ENCODE measurements at places on chromosomes 7 and 10.

DNA sequence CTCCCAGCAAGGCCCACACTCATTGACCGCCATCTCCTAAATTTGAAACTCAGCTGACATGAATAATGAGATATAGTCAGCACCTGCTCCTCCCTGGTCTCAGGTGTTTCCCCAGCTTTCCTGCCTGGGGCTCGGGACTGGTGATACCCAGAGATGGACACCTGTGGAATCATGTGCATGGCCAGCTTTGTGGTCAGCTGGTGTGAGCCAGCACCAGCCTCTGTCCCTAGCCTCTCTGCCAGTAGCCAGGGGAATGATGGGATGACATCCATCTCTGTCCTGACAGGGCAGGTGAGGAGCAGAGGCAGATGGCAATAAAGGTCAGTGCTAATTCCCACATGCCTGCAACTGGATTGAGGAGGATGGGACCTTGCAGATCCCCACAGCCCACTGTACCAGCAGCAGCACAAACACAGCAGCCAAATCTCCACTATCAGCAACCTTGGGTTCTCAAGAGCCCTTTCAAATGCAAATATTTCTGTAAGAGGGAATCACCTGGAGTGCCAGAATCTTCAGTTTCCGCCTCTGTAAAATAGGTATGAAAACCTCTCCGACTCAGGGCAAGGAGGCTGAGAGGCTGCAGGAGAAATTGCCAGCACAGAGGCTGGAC, 329.2 kb upstream of the ZMIZ1 start:
- no peak for DNase-seq

DNA sequence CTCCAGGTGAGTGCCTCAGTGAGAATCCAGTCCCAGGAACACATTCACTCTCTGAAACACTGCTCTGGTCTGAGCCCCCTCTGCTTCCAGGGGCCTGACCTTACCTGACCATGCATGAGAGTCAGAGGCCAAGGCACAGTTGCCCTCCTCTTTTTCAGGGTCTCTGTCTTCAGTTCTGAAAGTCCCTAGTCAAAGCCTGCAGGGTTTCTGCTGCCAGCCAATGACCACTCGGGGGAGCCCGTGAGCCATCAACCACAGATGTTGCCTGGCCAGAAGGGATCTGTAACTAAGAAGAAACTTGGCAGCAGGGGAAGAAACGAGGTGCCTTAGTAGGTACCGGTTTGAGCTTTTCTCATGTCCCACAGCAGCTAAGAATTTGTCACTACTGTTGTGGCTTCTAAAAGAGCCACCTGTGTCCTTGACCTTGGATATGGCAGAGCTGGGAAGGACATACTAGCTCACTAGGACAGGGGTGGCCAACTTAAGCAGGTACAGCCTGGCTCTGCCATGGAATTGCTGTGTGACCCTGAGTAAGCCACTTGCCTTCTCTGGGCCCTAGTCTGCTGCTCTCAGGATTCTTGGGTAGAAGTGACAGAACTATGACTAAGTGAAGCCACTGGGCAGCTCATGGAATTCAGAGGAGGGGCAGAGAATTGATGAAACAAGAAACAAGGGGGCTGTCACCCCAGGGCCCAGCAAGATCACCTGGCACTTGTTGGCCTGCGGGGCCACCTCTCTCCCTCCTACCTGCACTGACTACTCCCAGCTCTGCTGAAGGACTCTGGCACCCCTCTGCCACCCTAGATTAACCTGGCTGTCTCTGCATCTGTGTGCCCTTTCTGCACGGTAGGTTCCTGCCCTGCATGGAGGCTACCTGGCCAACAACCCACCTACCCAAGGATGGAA, 83.8 kb upstream of the GPR26 start:
- DNase-seq, result peak; percentile 69

DNA sequence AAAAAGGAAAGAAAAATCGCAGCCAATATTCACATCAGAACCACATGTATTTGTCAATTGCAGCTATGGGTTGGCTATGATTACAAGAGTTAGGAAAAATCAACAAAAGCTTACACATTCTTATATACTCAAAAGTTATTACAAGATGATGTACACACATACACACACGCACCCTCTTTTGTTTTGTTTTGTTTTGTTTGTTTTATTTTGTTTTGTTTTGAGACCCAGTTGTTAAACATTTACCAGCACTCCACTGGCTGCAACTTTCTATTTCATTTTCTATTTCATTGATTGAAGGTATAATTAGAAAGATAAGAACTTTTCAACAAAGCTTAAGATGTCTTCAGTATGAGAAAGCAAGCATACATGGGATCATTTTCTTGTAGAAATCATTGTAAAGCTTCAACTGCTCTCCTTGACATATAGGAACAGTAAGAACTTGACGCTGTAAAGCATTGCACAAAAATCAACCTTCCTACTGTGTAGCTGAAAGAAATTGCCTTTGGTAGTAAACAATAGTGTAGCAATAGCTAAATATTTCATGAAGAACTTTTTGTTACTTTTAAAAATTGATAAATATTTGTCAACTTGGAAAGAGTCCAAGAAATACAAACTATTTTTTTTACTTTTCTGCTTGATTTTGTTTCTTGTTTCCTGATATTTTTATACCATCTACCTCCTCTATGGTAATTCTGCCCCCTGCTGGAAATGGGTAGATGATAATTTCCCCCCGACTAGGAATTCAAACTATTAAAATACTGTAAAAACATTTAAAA, 205.9 kb downstream of the MBL2 start:
- no peak for DNase-seq

DNA sequence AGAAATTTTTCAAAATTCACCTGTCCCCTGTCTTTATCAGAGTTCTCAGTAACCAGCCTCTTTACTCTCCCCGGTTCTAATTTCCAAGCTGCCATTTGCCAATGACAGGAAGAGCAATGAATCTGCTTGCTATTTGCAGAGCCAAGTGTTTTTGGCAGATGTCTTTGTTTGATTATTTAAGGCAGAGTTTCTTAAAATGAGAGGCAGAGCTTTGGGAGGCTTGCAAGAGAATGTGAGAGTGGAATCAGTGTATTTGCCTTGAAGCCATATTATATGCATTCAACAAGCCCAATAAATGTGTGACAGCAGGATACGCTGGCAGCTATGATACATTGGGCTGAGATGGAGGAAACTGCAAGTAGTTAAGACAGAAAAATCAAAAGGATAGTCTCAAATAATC, 196.5 kb downstream of the PHF14 start:
- DNase-seq, result no peak

DNA sequence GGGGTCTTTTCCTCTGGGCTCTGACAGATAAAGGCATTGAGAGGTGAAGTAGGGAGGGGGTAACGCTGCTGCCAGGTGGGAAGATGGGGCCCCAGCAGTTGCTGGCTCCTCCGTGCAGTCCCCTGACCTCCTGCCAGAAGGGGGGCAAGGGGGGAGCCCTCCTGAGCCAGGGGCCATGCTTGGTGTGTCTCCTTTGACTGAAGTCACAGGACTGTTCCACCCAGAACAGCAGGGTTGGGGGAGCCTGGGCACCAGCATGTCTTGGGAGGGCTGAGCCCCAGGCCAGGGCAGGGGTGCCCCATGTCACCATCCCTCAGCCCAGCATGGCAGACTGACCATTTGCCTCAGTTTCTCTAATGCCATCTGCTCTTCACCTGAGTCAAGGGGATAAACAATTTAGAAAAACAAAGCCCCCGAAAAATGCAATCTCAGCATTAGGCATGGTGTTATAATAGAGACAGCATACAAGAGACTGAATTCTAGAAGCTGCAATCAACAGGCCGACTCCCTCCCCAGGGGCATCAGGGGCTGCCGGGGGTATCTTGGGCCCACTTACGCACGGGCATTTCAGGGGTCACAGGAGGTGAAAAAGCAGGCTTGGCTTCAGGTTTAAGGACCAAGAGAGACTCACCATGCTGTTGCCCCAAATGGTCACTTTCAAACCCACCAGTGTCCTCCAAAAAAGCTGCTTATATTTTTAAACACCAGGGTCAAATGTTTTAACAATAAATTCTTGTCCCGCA, 108.6 kb upstream of the GPR26 start:
- DNase-seq, result no peak

DNA sequence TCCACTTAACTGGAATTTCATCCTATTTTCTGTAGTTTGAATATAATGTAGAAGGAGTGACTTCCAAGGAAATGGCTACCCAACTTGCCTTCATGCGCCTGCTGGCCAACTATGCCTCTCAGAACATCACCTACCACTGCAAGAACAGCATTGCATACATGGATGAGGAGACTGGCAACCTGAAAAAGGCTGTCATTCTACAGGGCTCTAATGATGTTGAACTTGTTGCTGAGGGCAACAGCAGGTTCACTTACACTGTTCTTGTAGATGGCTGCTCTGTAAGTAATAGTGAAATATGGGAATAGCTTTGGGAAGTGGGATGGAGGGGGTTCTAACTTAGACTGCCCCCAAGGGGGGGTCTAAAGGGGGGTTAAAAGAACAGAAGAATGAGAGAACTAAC, 34.5 kb downstream of the COL1A2 start:
- no peak for DNase-seq

DNA sequence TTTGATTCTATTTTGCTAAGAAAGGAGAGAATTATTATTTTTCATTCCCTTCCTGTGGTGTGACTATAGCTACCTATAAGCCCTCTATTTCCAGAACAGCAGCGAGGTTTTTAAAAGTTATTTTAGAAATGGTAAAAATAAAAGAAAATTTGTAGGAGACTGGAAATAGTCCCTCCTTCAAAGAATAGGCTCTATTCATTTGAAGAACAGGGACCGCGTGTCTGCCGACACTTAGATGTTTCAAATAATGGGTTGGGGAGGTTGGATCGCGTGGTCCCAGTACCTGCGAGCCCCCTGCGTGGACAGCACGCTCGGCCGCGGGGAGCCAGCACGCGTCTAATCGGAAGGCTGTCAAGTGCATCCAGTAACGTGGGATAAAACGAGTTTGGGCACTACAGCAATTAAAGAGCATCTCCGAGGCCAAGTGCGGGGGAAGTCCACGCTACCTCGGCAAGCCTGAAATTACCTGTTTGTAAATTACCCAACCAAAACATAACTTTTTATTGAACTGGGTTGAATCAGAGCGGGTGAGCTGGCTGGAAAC, 1.0 kb downstream of the CACNA2D1 start:
- DNase-seq, result peak; percentile 32

DNA sequence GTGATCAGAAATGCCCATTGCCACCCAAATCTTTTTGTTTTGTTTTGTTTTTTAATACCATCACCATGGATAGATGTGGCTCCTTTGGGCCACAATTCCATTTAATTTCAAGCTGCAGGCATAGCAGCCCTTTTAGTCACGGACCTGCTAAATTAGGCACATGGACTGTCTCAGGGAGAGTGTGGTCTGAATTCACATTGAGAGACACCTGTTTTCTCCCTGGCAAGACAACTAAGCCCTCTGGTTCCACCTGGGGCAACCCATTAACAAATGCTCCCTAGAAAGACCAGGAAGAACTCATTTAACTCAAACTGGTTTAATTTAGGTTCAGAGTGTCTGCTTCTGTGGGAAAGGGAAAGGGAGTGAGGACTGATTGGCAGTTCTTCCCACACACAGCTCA, 88.2 kb upstream of the ANKRD1 start:
- DNase-seq, result no peak

DNA sequence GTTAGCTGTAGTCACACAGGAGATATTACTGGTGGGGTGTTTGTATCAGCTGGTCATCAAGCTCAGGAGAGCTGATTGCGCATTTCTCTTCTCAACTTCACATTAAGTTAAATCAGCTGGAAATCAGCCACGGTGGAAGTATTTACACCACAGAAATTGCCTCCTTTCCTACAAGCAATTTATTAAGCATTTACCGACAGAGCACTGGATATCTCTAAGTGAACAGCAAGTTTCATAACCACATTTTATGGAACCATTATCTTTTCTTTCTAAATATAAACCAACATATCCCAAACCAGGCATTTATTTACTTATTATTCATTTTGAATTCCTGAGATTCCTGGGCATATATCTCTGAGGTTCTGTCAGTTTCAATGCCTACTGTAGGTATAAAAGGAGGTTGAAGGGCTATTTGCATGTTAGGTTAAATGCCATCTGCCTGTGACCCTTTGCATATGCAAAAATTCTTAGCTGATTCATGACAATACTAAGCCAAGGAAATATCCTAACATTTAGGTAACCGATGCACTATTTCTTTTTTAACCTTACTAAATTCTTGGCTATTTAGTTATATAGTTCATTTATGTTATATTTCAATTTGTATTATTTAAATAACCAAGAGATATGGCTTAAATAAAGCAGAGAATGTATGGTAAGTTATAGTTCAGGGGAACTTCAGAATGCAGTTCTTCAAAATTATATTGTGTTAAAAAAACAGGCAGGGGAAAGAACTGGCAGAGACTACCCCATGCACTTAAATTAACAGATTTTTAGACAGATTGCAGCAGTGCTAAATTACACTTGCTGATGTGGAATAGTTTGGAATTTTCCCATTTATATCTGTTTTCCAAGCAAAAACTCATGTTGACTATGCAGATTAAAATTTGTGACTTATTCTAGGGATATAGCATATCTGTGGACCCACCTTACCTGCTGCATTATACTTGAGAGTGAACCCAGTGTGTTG, 56.8 kb downstream of the DYNC1I1 start:
- DNase-seq, result no peak

- DNase-seq, result no peak
Measured at GRCh38 chr7:3028071-3028757, 15.5 kb downstream of the CARD11 start.

DNA sequence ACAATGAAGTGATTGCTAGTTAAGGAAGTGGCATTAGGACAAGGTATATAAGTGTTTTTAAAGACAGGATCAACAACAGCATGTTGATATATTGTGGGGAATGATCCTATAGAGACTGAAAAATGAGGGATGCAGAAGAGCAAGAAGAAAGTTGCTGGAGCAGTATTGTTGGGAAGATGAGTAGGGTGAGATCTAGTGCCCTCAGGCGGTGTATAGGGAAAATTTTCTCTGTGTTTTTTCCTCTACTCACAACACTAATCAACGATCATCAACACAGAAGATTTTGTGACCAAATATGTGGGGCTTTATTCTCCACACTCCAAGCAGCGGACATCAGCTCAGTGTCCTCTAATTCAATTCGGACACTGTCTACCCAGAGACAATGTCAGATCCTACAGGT, 9.6 kb upstream of the PTTG1IP2 start:
- DNase-seq, result no peak
